ENCODE measurements at places on chromosomes 3 and 15.

DNA sequence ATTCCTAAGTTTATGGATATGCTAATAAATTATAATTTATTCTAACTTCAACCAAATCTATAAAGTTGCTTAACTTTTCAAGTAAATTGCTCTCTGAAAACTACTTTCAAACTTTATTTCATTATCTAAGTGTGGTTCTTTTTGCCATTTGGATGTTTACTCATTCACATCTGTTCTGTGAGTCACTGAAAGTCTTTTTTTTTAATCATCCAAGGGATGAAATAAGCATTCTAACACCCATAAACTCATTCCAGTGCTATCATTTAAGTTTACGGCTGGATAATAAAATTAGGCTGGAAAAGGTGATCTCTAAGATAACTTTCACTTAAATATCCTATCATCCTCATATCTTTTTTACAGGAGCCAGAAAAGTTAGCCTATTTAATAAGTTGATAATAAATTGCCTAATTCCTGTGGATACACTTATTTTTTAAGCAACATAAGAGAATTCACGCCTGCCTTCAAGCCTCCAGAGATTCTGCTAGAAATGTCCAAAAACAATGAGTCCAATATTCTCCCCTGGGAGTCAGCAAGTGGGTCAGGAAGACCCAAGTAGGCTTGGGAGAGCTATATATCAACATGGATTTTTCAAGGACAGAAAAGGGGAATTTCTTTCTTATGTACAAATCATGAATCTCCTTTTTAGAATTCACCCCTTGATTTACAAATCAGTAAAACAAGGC is 25.8 kb downstream of the SCG3 start:
- no peak for ATAC-seq

DNA sequence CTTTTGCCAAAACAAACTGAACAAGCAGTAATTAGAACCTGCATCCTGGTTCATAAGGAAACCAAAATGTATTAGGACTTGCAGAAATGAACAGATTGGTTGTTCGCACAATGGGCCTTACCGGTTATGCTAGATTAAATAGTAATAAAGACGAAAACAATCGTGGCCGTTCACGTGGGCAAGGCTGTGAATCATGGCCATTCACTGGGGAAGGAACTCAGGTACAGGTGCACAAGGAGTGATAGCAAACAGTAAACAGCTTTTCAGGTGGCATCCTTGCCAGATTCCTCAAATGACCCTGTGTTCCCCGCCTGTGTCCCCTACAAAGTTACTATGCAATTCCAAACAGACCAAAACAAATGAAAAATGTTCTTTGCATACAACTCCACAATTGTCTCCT is 8.2 kb downstream of the LRIG1 start:
- ATAC-seq: no peak

- no peak for ATAC-seq
These were observed 199.2 kb upstream of the TMC3 start for GRCh38 chr15:81573098-81573746.

GRCh38 chr3:15052335-15053242 is 12.5 kb downstream of the MRPS25 start:
- ATAC-seq: no peak

- no peak for ATAC-seq
These were observed 14.0 kb upstream of the UACA start for GRCh38 chr15:70777170-70777926.

DNA sequence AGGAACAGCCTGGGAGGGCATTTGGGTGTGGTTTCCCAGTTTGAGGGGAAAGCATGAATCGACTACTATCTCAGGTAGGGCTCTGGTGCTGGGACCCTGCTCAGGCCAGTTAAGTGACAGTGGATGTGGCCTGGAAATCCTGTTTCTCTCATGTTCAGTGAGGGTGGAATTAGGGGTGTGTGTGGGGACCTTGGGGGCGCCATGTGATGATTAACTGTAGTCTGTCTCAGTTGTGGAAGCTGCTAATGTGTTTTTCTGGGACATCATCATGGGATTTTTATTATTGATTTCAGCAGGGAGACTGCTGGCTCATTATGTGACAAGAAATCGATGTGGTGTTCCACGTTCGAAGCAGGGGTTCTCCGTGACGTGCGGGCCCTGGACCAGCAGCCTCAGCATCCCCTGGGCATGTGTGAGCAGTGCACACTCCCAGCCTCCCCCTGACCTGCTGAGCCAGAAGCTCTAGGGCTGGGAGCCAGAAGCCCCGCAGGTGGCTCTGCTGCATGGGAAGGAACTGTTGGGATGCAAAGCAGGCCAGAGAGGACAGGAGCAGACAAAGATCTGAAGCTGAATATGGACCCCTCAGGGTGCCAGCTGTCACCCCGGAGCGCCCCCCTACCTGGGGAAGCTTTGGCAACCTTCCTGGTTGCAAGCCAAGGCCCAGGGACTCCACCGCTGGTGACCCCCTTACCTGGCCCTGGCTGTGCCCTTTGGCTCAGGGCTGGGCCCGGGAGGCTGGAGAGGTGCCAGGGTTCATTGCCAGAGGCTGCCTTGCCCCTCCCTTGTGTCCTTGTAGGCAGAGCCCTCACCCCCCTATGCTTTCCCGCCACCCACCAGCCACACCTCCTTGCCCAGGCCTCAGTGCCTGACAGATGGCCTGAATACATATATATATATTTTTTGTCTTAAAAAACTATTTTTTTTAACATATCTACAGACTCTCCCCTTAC is 149.8 kb downstream of the APBA2 start:
- no peak for ATAC-seq

- no peak for ATAC-seq
These were observed 7.0 kb upstream of the BOC start for GRCh38 chr3:113204371-113204770.

DNA sequence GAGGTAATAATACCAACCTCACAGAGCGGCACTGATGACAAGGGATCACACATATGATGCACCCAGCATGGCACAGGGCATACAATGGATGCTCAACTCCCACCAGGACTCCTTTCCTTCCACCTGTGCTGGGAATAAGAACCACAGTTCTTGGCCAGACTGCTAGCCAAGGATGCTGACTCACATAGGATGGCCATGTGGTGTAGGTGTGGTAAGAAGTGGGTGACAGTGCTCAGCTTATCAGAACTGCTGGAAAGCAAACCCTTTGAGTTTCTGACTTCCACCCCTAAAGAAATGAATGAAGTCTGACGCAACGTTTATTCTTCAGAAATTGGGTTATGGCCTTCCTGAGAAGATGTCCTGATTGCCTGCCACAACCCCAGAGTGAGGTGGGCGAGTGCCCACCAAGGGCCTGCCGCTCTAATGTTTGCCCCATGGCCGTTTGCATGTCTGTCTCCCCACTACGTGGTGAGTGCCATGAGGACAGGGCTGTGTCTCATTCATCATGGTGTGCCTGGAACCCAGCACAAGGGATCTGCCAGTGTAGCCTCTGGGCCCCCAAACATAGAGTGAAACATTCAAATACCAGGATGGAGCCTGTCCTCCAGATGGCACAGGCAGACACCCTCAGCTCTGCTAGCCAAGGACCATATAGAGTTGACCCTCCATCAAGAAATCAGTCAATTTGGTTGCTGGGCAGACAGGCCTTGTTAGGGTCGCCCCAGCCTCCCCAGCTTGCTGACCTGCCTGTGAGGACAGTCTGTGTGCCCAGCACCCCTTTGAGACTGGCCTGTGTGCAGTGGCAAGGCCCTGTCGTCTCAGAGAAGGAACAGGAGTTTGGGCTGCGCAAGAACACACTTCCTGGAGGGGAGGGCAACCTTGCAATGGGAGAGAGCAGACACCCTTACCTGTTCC is 57.6 kb upstream of the SLCO2A1 start:
- no peak for ATAC-seq

DNA sequence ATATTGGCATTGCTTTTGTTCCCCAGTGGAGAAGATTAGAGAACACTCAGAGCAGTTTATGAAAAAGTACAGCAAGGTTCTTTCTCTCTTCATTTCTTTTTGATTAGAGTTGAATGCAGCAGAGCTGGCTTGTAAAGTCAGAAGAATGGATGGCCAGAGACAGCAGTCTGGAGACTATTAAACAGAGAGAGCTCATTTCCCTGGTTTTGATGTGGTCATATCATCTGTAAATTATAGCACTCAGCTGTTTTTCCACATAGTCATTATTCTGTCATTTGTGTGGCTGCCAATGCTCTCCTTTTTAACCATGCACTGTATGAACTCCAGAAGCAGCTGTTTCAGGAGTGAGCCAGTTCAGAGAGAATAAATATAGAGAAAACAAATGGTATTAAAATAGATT is 177.4 kb upstream of the CRBN start:
- ATAC-seq: no peak

DNA sequence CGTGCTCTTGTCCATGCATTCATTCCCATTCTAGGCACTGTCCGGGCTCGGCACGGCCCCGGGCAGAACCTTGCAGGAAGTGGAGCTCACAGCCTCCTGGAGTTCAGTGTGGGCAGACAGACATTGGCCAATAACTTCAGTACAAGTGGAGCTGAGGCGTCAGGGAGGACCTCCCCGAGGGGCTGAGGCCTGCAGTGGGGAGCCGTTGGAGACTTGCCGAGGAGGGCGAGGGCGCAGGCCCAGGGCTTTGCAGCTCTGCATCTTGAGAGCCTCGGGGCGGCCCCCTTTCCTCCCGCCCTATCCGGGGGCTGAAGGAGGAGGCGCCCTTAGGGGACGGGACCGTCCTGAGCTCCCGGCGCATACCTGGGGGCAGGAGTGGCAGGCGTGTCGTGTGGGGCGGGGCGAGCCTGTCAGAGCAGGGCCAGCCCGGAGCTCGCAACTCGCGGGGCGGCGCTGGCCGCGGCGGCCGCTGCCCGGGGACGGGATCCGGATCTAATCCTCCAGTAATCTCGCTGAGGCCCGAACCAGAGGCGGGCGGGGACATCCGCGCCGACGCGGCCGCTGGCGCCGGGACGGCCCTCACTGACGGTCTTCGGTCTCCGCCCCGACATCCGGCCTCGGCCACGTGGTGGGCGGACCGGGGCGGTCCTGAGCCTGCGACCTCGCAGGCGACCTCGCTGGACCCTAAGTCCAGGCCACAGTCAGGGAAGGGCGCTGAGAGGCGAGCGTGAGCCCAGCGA is at the start of gene ACY1:
ACY1 (plus strand) TSS at position 698 of the 740 bp plus-strand sequence. CDS start 530 bp downstream, outside the sequence.
- ATAC-seq: peak; percentile 89

DNA sequence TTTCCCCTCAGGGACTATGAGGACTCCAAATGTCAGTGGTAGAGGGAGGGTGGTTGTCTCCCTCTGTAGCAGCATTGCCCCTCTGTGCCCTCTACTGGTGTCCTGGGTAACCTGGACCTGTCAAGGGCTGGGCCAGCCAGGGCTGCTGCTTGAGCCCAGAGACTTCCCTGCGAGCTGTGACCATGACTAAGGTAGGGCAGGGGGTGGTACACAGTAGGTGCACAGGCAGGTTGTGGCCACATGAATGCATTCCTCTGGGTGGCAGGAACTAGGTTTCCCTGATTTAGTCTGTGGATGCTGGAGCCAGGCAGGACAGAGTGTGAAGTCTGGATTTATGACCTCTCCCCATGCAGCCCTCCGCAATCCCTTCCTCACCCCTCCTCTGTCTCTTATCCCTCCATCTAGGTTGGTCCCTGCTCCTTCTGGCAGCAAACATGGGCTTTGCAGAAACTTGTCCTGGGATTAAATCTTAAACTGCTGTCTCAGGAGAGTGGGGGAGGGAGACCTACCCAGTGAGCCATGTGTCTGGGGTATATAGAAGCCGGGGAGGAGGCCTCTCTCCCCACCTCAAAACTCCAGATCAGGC is 8.7 kb upstream of the SEMA3F start:
- peak; percentile 50 for ATAC-seq

- ATAC-seq: no peak
These were observed 90.0 kb upstream of the SPATA12 start for GRCh38 chr3:56970461-56970879.

DNA sequence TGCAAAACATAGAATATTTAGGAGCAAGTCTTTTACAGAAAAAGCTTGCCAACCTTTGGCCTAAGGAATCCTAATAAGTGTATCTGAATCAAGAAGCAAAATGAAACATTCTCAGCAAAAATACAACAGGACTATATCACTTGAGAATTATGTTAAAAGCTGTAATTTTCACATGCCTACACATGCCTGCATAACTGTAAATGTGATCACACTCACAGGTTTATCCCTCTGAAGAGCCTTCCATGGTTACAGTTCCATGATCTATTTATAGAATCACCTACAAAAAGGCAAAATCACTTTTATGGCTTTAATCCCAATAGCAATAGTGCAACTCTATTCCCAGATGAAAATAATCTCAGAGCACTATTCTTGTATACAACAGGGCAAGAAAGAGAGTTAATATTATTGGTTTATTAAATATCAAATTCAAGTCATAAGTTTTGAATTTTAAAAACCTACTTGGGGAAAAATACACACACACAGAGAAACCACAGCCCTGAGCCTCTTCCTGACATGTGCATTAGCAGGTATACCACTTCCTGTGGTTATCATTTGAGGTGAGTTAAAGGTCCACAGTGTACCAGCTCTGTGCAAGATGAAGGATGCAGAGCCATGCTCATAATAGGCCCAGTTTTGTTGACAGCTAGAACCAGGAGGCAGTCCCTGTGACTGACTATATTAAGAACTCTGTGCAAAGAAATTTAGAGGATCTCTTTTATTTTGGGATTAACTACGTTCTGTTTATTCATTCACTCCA is 252.5 kb upstream of the TGFBR2 start:
- ATAC-seq: no peak

DNA sequence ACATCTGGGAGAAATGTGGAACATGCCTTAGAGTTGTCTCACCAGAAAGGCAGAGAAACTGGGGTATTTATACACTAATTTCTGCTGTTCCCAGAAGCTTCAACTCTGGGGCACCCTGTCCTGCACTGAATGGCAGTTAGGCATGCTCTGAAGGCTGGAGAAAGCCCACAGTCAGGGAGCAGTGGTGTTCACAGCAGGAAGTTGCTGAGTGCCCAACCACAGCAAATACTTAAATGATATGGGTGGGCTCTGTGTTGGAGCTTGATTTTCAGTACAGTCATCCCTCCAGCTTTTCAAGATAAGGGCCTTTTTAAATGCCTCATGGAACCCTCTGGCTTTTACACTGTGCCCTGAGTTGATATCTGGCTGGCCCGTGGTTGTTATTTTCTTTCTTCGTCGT is 38.7 kb upstream of the RASGRF1 start:
- no peak for ATAC-seq

GRCh38 chr3:64009528-64009927 is 13.8 kb downstream of the PSMD6 start:
- ATAC-seq: no peak

DNA sequence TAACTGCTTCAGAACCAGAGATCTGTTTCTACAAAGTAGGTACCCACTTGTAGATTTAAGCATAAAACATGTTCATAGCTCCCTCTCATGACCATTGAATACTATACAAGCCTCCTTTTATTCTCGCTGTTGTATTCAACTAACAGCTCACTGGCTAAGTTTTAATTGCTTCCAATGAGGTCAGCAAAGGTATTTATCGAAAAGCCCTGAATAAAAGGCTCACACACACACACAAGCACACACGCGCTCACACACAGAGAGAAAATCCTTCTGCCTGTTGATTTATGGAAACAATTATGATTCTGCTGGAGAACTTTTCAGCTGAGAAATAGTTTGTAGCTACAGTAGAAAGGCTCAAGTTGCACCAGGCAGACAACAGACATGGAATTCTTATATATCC is at the start of gene FGF7:
FGF7 (plus strand) TSS at position 222 of the 400 bp plus-strand sequence. CDS start 1,056 bp downstream, outside the sequence.
- ATAC-seq: peak; percentile 68

GRCh38 chr3:106135451-106136160 is 266.8 kb upstream of the CBLB start:
- ATAC-seq: no peak

Measured in SK-N-SH treated with all-trans-retinoic acid at 6 μM for 48 hours (cell line).